ENCODE measurements at places on chromosomes 16 and 17.

DNA sequence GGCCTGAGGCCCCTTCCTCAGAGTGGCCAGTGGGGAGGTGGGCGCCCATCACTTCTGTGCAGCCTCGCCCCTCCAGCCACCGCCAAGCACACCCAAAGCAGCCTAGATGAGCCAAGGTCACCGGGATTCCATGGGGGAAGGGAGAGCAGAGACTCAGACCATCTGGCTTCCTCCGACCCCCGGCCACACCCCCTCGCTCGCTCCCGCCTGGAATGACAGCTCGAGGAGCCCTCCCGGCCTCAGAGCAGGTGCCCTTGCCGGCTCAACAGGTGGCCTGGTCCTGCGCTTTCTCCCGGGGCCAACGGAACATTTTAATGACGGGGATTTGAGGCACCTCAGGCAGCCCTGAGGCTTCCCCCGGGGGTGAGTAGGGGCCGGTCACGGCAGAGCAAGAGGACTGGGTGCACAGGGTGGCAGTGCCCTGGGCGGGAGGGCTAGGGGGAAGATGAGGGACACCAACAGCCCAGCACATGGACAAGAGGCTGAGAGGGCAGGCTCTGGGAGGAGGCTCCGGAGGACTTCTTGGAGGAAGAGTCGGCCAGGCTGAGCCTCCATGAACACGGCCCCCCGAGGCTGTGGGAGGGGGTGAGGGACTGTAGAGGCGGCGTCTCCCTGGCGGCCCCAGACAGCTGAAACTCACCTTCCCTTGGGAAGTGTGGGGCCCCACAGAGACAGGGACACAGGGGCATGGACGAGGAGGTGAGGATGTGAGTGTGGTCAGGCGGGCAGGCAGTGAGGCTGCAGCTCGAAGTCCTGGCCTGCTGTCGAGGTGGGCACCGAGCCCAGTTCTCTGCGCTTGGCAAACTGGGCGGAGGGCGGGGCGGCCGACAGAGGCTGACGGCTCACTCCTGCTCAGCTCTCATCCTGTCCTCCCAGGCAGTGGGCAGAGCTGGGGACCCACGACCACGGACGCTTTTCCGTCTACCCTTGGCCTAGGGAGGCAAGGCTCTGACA, 12.5 kb upstream of the C1QTNF8 start:
- DNase-seq, result no peak

DNA sequence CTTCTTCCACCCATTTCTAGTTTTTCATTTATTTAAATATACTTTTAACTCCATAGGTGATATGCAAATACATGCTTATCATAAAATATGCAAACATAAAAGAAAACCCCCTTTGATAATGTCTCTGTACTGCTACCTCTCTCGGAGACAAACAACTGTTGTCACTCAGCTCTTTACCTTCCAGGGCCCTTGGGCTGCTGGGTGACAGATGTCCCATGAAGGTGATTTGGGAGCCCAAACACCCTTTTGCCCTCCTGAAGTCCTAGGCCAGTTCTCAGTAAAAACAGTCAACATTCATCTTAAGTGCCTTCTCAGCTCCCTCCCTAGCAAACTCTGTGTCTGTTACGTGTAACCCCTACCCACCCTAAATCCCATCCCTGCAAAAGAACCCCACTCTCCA, 37.5 kb downstream of the CHD9 start:
- DNase-seq, result no peak

DNA sequence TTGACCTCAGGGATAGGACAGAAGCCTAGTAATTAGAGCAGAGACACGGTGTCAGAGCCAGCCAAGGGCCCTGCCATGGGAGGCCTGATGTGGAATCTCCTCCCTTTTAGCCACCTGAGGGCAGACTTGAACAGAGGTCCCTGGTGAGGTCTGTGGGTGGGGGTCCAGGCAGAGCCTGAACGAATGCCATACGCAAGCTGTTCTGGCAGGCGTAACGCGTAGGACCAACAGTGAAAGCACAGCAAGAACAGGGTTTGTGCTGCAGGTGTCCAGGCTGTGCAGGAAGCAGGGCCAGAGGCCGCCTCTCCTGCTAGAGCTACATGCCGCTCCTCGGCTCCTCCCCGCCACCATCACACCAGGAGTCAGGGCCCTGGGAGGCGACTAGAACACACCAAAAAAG, 81.9 kb upstream of the TBX2 start:
- no peak for DNase-seq

- no peak for DNase-seq
Observed at GRCh38 chr17:75832164-75832651, 12.0 kb downstream of the UNC13D start.

- no peak for DNase-seq
Observed at GRCh38 chr16:27402964-27403600, 1.1 kb downstream of the IL21R start.

GRCh38 chr16:89401205-89401604, 89.2 kb downstream of the ANKRD11 start:
- no peak for DNase-seq

DNA sequence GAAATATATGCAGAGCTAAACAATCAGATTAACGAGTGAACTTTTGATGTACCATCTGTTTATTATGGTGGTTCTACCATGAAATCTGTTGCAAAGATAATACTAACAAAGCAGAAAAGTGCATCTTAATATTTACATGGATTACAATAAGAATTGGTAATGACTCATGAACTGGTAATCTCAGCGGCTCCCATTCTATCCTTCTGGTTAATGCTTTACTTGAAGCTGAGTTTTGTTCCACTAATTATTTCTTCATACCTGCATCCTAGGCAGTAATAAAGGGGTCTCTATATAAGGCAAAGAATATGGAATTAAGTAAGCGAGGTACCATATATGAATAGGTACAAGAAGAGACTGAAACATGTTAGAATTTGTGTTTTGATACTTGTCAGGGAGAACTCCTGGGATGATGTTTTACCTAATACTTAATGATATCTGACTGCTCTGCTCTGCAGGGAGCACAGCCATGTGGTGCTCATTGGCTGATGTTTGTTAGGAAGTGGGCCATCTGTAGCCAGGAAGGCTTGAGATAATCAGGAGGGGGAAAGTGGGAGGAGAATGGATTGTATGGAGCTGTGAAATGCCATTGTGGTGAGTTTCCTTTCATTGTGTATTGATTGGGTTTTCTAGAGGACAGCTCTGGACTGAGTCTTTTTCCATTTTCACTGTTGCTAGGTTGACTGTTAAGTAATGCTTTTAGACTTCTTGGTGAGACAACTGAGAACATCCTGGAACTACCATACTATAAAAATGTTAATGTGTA, 52.6 kb downstream of the MAP2K6 start:
- DNase-seq, result no peak

- no peak for DNase-seq
Observed at GRCh38 chr16:71565812-71566700, 10.8 kb downstream of the TAT start.

DNA sequence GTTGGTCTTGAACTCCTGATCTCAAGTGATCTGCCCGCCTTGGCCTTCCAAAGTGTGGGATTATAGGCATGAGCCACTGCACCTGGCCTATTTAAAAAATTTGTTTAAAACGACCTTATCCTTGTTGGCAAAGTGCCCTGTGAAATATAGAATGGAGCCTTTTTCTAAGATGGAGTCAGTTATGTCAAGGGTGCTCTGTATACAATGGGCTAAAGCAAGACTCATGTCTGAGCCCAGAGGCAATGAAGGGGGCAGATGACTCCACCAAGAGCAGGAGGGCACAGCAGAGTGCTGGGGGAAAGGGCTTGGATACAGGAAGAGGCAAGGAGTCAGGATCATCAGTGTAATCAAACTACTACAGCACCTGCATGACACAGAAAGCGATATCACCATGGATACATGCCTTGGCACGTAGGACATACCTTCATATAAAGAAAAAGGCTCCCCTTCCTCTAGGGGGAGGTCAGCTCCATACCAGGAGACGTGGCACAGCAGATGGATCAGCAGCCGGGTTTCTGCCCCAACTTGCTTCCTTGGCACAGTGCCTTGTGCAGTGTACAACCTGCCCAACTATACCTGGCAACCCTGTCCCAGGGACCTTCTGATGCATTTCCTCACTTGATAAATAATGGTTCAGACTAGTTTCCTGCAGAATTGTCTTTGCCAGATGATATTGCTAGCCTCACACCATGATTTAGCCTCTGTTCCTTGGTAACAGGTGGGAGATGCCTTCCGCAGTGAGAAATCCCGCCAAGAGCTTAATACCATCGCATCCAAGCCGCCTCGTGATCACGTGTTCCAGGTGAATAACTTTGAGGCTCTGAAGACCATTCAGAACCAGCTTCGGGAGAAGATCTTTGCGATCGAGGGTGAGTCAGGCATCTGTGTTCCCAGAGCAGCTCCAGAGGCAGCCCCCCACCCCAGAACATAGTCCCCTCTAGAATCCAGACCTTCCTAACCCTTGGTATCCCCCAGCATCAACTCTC, 15.3 kb downstream of the ITGAM start:
- DNase-seq, result no peak

- DNase-seq, result no peak
Observed at GRCh38 chr17:81135505-81136278, 29.6 kb upstream of the PVALEF start.

DNA sequence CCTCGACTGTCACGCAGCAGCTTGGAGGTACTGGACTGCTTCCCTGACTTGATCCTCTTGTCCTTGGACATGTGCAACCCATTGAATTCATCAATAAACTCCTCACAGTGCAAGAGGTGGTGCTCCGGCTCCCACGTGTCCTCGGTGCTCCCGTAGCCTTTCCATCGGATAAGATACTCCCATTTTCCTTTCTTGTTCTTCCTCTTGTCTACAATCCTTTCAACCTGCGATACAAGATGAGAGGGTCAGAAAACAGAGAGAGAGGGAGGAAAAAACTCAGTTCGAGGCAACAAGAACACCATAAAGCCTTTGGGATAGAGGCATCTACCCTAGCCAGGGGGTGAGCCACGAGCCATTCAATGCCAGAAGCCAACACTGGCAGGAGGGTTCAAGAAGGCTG, 119.5 kb downstream of the CDYL2 start:
- no peak for DNase-seq

DNA sequence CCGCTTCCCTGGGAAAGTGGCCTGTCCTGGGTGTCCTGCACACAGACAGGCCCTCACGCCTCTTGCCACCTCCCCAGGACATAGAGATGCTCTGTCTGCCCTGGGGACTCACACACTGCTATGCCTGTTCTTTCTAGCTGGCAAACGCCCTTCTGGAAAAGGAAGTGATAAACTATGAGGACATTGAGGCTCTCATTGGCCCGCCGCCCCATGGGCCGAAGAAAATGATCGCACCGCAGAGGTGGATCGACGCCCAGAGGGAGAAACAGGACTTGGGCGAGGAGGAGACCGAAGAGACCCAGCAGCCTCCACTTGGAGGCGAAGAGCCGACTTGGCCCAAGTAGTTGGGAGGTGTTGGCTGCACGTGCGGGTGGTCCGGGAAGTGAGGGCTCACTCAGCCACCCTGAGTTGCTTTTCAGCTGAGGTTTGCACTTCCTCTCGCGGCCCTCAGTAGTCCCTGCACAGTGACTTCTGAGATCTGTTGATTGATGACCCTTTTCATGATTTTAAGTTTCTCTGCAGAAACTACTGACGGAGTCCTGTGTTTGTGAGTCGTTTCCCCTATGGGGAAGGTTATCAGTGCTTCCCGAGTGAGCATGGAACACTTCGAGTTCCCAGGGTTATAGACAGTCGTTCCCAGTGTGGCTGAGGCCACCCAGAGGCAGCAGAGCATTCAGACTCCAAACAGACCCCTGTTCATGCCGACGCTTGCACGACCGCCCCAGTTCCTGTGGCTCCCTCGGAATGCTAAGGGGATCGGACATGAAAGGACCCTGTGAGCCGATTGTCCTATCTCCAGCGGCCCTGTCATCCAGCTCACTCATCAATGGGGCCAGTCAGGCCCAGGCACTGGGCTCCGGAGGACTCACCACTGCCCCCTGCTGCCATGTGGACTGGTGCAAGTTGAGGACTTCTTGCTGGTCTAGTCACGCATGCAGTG, 3.5 kb upstream of the RPL13 start:
- DNase-seq, result peak; percentile 77

DNA sequence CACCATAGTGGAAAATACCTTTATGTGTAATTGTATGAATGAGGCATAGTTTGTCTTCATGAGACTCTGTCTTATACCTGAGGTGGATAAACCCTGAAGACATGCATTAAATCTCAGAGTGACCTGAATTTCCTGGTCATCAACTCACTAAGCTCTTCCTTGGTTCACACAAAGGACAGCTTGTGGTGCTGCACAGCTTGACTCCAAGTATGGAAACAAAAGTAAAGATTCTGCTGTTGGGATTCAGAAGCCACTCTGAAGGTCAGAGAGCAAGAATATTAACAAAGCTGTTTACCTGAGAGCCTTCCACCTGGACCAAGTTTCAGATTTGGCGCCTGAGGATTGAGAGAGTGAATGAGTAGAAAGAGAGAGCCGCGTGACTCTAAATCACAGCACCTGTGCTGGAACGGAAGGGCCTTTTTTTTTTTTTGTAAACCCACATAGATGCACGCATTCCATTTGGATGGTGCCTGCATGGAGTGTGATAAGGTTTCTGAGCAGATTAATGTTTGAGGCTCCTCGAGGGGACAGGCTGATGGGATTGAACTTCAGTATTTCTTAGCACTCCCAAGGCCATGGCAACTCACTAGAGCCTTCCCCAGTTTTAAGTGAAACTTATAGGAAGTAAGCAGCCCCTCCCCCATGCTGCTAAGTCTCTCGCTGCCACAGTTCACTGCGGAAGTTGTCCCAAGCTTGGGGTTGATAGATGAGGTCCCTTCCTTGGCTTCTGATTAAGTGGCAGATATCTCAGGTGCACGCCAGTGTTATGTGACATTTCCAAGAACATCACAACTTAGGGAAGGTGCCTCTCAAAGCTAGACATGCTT, 28.7 kb downstream of the CALB2 start:
- DNase-seq, result no peak

- DNase-seq, result no peak
Observed at GRCh38 chr17:70891306-70891705, 722.0 kb downstream of the KCNJ2 start.

GRCh38 chr17:59754552-59754951, 47.1 kb downstream of the VMP1 start:
- DNase-seq, result peak; percentile 99

DNA sequence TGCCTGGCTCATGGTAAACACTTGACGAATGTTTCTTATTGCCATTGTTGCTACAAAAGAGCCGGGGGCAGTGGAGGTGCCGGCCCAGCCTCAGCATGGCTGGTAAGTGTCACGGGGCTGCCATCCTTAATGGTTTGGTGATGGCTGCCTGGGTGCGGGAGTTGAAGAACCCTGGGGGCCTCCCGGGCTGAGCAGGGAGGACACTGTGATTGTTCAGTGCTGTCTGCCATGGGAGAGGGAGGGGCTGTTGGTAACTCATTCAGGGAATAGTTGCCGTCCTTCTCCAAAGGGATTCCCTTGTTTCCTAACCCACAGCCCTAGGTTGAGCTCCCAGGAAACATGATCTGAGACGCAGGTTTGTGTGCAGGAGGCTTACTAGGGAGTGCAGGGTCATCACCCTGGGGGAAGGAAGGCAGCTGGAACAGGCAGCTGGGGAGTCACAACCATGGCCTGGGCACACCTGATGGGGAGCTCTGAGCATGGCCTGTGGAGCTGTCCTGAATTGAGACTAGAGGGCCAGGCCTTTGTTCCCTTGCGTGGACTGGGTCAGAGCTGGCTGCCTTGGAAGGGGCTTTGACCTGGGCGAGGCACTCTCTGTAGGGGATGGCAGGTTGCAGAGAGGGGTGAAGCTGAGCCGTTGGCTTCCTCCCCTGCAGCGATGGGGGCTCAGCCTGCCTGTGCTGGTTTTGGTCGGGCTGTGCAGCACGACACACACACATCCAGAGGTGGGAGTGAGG, 85.7 kb downstream of the PLCG2 start:
- no peak for DNase-seq

Measured in HCT116 (cell line).